ENCODE measurements at places on chromosomes 12 and 14. TPM values are rescaled to one million over a fixed set of nuclear protein-coding genes. Genes with fewer than 3 reads are reported as not detected.

DNA sequence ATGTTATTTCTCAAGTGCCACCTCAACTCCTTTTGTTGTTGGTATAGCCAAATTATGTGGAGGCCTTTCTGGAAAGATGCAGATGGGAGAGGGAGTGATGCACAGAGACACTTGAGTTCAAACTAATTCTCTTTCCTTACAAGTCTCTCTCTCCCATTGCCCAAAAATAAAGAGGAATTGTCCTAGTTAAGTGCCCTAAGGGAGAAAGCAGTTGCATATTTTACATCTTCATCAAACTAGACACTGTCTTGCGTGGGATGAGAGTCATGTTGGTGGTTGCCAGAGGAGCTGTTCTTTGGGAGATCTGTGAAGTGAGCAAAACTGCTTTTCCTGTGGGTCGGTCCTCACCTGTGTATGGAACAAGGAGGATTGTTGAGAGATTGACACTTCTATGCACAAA, 72.2 kb downstream of the EP400 start:
- DNase-seq, result no peak

DNA sequence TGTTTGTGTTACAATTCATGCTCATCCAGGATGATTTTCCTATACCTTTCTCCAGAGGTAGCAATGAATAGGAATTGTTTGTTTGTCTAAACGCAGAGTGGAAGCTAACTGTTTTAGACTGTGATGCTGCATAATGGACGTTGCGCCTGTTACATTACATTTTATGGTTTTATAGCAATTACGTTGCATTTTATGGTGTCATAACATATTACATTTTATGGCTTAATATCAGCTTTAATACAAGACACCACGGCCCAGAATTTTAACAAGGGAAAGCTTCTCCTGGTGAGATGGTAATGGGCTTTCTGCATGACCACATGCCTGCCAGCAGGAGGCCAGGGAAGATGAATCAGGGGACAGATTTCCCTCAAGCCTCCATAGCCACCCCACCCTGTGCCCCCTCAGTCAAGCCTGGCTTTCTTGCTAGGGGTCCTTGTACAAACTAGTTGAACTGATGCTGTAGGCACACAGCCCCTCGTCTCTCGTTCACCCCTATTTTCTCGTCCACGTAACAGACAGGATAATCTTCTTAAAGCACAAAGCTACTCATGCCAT, 56.5 kb downstream of the HSPB8 start:
- DNase-seq, result no peak

GRCh38 chr12:25829192-25829591, 129.3 kb upstream of the RASSF8 start:
- DNase-seq, result no peak

DNA sequence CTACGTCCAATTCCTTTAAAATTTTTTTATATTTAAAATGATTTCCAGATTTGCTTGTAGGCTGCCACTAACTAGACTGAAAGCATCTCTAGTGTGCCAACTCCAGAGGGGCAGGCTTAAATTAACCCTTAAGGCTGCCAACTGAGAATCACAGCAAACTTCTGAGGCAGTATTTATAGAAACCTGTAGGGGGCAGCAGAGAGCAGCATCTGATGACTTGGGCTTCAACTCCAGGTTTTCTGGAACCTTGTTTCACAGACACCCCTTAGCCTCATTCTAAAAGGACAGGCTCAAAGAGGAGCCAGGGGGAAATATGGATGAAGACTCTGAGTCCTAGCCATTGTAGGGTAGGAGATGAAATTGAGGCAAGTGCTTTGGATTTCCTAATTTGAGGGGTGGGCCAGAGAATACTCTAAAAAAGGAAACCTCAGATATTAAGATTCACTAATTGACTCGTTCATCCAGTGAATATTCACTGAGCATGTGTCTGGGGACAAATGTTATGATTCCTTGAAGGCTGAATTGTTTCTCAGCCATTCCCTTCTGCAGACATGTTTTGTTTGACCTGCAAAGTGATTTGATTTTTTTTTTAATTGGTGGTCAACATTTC, 63.3 kb upstream of the HSPB8 start:
- DNase-seq, result no peak

GRCh38 chr14:94346841-94347240, 23.7 kb upstream of the SERPINA6 start:
- no peak for DNase-seq

- DNase-seq, result no peak
Measured at GRCh38 chr14:91745344-91745743, 13.5 kb upstream of the CATSPERB start.

- DNase-seq, result no peak
Measured at GRCh38 chr12:107288414-107289127, 195.2 kb upstream of the CRY1 start.

DNA sequence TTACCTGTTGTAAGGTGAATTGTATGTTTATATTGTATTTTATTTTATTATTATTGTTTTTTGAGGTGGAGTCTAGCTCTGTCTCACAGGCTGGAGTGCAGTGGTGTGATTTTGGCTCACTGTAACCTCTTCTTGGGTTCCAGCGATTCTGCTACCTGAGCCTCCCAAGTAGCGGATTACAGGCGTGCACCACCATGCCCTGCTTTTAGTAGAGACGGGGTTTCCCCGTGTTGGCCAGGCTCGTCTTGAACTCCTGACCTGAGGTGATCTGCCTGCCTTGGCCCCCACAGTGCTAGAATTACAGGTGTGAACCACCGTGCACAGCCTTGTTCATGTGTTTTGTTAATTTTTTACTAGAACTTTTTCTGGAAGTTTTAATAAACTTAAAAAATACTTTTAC, 3.8 kb downstream of the ATF7IP start:
- DNase-seq, result peak; percentile 51

DNA sequence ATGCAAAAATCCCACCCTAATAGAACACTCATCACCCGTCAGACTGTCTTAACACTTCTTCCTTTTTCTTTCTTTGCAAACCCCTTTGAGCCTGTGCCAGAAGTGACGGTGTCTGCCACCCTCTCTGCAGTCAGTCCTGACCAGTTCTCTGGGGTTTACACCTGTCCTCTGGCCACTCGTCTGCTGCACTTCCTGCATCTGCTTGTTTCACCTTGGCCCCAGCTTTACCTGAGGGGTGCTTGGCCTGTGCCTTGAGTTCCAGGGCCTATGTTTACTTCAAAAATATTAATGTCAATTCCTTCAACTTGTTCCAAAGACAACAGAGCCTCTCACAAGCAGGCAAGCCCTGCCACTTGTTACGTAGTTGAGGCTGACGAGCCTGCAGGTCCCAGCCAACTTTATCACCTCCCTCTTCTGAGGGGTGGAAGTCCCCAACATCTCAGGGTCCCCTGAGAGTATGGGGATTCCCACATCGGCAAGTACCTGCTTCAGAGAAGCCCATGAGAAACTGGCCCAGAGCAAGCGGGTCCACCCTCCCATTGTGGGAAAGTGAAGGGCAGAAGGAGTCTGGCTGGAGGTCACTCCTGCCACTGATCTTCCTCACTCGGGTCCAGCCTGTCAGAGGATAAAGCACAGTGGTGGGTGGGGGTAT, 205.4 kb downstream of the DAD1 start:
- DNase-seq, result no peak

GRCh38 chr12:65648461-65648860, 175.8 kb upstream of the HMGA2 start:
- no peak for DNase-seq

DNA sequence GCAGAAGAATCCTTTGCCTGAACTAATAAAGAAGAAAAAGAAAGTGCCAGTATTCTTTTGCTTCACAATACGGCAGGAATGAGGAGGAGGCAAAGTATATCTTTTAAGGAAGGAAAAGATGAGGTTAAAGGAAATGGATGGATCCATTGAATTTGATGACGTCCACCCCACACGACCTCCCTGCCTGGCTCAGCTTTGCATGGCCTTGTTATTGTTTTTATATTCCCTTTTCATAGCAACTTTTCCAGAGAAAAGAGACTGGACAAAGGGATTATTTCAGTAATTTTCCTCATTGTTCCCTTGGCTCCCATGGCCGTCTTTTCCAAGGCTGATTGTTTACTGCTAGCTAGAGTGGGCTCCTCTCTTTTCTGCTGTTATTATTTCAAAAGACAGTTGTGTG, 123.2 kb upstream of the SEL1L start:
- no peak for DNase-seq

DNA sequence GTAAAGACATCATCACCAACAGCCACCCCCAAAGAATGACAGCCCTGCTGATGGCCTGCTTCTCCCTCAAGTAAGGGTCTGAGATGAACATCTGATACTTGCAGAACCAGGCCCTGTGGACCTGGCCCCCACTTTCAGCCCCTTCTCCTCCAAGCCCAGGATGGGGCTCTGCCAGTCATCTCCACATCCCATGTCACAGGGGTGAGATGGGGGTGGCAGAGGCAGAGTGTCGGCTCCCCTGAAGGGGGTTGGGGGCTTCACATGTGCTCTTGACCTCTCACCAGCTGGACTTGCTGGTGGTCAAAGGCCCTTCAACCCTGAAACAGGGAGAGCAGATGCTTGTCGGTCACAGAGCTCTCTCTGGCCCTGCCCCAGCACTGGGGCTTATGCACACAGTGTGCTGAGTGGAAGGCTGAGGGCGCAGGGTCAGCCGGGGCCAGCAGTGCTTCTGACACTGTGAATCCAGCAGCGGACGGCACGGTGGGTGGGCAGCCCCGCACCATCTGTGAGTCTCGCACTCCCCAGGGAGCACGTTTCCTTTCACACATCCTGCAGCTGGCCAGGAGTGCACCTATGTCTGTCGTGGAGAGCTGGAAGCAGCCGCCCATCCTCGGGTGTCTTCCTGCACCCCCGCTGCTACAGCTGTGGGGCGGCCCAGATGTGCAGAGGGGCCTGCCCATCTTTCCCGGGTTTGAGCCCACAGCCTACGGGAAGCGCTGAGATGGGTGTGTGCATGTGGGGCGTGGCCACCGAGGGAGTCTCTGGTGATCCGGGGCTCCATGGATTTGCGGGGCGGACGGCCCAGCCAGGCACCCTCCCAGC, 94.3 kb downstream of the ADGRD1 start:
- no peak for DNase-seq

DNA sequence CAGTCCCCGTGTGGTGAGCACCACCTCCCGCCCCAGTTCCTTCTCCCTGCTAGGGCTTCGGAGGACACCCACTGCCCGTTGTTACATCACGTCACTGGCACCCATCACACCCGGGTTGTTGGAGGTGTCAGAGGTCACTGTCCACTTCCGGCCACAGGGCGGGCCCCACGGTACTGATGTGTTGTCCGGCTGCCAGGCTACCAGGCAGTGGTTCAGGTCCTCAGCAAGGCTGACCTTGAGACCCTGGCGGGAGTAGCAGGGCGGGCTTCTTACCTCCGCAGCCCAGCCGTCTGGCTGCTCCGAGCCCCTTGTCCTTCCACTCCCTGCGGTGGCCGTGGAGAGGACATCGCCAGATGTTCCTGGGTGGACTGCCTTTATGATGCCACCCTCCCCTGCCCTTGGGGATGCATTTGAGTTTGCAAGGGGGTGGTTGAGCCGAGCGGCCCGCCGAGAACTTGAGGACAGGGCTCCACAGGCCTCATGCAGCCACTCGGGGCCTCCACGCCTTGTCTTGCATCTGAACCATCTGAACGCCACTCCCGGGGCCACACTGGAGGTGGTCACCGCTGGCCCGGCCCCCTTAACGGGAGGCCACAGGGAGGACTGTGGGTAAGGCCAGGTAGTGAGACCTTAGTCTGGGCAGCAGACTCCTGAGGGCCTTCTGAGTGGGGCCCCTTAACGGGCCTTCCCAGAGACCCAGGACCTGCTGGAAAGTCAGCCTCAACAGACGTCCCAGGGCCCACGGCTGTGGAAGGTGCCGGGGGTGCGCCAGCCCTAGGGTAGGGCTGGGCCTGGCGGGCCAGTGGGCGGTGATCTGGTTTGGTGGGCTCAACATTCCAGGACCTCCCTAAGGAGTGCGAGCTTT, 27.1 kb upstream of the PLD4 start:
- DNase-seq, result no peak

DNA sequence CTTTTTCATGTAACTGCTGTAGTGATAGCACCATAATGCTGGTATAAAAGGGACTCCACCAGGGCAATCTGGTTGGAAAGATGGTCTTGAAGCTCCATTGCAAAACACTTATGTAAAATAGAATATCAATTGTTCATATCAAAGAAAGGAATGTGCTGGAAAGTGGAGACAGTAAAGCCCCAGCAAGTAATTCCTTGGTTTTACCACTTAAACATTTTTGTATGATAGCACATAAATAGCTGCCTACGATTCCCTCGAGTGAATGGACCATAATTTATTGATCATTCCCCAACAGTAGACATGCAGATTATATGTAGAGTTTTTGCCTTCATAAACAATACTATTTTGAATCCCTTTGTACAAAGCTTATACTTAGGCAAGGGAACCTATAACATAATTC, 275.4 kb downstream of the PAWR start:
- no peak for DNase-seq

DNA sequence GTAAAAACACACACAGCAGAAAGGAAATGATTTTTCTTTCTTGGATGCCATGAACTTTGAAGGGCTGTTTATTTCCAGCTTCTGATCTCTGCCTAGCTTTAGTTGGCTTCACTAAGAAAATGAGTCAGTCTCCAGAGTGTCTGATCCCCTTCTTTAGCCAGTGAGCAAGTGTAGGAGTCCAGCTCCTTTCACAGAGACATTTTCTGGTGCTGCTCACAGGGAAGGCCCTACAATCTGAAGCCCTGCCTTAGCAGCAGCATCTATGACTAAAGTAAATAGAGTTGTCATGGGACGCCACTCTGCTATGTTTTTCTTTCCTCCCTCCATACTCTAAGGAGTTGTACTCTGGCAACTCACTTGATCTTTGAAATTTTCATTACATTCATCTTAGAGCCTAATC, 103.5 kb downstream of the RPAP3 start:
- DNase-seq, result no peak

- DNase-seq, result no peak
Measured at GRCh38 chr12:14701809-14702568, 5.6 kb upstream of the GUCY2C start.

DNA sequence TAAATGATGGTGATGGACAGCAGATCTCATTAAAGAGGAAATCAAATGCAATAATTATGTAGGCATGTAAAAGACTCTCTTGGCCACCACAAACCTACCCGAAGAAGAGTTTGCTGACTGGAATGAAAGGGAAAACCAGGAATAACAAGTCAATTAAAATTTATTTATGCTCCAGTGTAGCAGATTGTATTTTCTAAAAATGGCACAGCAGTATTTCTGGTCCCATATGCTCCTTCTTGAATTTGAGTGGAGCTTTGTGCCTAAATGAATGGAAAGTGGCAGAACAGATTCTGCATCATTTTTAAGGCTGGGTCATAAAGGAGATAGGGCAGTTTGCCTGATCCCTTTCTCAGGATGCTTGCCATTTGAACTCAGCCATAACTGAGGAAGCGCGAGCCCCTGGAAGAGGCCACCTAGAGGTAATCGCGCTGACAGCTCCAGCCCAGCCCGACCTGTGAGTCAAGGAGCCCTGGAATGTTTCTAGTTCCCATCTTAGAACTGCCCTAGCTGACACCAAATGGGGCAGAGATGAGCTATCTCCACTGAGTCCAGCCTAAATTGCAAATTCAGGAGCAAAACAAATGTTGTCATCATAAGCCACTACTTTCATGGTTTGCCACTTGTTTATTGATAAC, 229.2 kb upstream of the TMTC1 start:
- no peak for DNase-seq

Gene KRT73
- total RNA-seq, result 7.8 TPM

Gene LYZ
- 3.3 TPM for total RNA-seq

Gene SDR9C7
- not detected for total RNA-seq

Gene TIMM9
- 37.5 TPM for total RNA-seq
